Activated CD8-positive, alpha-beta memory T cell treated with anti-CD3 and anti-CD28 coated beads, Interleukin-2, amount 50 U/mL, for 4 hours (primary cell): ENCODE measurements at places on chromosomes 6 and 20.

GRCh38 chr20:25738198-25738597 is 41.5 kb upstream of the ZNF337 start:
- no peak for DNase-seq

- DNase-seq, result no peak
Measured at GRCh38 chr6:163825033-163825432, 410.5 kb downstream of the QKI start.

GRCh38 chr6:129717277-129717676 is 7.3 kb upstream of the ARHGAP18 start:
- no peak for DNase-seq

DNA sequence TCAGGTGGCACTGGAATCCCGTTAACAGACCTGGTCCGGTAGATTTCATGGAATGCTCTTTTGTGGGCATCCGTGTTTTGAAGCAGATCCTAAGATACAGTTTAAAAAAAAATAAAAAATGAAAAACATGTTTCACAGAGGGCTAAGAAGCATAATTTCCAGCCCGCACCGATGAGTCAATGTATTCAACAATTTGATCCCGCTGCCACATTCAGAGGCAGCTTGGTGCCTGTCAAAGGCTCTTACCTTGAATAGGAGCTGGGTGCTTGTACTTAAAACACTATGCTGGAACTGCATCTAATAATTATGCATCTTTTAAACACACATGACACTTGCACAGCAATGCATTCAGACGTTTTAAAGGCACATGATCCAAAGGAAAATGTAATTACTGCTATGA is 164.8 kb downstream of the SYNE1 start:
- no peak for DNase-seq
